ENCODE measurements at places on chromosomes 3 and 15.

GRCh38 chr3:78614486-78614885 lies 1153.3 kb downstream of the ROBO1 start:
- no peak for DNase-seq

GRCh38 chr3:26574766-26575165 lies 47.8 kb upstream of the LRRC3B start:
- no peak for DNase-seq

DNA sequence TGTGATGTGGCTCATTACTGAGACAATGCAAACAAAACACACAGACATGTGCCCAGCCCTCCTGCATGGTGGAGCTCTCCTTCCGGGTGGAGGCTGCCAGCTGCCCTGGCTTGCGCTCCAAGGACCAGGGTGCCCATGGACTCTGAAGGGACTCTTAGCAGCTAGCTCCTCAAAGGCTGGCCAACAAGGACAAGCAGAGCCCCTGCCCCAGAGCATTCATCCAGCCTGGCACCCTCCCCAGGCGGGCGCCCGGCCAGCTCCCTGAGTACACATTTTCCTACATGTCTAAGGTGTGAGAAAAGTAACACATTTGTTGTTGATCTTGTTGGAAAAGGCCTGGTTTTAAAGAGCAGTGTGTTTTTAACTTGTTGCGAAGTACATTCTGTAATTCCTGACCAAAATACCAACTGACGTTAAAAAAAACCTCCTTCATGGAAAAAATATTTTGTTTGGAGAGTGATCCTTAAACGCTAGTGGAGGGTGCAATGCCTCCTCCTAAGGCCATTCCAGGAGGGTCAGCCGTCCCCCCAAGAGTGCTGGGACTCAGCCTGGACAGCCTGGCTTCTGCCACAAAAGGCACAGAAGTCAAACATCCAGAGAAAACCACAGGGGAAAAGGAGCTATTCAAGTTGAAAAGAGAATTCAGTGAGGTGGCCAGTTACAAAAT lies 86.9 kb downstream of the KLF15 start:
- DNase-seq, result peak; percentile 83

- no peak for DNase-seq
Measured at GRCh38 chr15:50135031-50135551, 16.1 kb upstream of the ATP8B4 start.

- DNase-seq, result no peak
Measured at GRCh38 chr3:30311781-30312180, 294.6 kb upstream of the TGFBR2 start.

DNA sequence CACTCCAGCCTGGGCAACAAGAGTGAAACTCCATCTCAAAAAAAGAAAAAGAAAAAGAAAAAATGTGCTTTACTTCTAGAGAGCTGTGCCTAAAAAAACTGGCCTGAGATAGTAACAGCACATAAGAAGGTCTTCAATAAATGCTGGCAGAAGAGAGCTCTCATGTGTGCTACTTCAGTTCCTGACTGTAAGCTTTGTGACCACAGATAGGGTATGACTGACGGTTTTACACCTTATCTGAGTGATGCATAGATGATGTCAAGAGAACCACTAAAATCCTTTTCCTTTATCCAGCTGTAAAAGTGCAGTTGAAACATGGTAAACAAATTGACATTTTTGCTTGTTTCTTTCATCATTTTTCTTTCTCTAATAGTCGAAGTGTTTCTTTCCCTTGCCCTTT lies 127.9 kb downstream of the C3orf70 start:
- DNase-seq, result no peak

GRCh38 chr15:87470923-87471322 lies 785.6 kb downstream of the NTRK3 start:
- DNase-seq, result no peak

DNA sequence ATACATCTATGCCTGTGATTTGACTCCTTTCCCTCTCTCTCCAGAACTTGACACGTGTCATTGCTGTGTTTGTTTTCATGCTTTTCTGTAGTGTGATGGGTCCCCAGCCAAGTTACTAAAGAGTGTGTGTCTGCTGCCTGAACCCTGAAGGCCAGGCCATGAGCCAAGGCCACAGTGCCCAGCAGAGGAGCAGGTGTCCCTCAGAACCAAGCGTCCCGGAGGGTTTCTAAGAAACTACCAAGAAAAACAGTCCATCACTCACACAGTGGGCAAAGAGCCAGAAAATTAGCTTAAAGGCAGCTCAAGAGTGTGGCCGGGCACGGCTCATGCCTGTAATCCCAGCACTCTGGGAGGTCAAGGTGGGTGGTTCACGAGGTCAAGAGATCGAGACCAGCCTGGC lies 35.2 kb downstream of the FBXO45 start:
- DNase-seq, result peak; percentile 31

DNA sequence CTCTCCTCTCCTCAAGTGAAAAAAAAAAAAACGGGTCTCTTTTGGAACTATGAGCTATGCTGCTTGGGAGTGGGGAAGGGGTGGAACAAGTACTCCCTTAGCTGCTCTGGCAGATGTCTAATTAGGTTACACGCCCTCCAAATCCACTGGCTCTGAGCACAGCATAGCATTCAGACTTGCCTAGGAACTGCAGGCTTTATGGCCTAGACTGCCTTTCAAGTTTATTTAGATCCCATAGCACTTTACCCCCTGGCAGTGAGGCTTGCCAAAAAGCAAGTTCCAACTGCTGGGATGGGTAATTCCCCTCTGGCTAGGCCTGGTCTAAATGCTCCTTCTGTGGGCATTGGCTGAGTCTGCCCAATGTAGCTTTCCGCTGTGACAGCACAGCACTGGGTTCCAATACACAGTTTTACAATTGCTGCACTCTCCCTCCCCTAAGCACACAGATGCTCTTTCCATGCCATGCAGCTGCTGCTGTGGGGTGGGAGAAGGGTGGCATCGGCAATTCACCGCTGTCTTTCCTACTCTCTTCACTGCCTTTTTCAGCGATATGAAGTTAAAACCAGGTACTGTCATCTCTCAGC lies 152.8 kb downstream of the KCNAB1 start:
- DNase-seq, result no peak

DNA sequence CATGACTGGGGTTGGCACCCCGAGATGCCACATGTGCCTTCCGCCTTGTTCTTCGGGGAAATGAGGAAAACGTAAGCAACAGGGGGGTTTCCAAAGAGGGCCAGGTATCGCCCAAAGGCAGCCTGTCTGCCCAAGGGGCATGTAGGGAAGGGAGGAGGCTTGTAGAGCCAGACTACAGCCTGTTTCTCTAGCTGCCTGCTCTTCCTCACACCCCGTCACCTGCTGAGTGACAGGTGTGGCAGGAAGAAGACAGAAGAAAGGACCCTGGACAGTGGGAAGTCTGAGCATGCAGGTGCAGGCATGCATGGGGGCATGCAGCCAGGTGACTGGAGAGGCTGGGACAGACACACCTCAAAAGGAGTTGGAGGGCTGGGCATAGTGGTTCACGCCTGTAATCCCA lies 9.8 kb downstream of the PLA2G4E start:
- no peak for DNase-seq

- no peak for DNase-seq
Measured at GRCh38 chr3:15973414-15973813, 175.6 kb upstream of the ANKRD28 start.

DNA sequence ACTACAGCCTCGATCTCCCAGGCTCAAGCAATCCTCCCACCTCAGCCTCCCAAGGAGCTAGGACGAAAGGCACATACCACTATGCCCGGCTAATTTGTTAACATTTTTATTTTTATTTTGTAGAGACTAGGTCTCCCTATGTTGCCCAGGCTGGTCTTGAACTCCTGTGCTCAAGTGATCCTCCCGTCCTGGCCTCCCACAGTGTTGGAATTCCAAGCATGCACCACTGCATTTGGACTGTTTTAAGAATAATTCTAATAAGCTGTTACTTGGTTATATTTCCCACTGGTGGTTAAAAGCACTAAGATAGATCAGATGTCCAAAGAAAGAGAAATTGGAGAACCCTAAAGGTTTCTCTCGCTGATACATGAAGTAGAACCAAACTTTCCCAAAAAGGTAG lies 3.1 kb downstream of the AAGAB start:
- DNase-seq, result no peak

DNA sequence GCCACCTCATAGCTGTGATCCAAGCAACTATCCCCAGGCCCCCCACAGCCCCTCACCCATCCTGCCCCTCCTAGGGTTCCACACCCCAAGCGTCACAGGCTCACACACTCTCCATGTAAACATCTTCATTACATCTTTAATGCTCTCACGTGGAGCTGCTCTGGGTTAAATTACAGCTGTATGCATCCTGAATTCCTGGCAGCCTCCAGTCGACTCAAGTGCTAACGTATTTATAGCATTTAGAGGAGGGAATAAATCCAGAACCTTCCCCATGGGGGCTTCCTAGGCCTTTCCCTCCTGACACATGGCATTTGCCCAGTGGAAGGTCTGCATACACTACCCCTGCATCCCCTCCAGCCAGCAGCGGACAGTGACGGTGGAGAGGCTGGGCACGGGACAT lies 9.6 kb downstream of the C3orf18 start:
- DNase-seq, result no peak

DNA sequence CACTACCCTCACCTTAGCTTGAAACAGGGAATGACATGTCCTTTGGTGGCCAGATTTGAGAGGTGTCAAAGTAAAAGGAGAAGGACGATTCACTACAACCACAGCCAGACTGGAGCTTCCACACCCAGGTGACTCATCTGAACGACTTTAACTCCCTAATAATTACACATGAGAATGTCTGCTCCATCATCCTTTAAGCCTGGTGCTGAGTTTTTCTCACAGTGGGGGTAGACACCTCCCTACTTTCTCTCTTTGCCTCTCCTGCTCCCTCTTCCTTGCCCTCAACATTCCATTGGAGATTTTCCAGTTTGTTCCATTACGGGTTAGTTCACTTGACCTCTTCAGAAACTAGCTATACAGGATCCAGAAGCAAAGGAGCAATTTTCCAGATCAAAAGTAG lies 154.3 kb upstream of the BHLHE40 start:
- DNase-seq, result no peak

DNA sequence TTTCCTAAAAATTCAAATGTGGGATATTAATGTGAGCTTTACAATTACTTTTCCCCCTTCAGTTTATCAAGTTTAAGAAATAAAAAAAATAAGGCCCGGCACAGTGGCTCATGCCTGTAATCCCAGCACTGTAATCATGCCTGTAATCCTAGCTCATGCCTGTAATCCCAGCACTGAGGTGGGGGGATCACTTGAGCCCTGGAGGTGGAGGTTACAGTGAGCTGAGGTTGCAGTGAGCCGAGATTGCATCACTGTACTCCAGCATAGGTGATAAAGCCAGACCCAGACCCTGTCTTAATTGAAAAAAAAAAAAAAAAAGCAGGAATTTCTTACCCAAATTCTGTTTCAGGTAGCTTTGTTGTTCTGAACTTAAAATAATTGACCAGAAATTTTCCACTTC lies 17.9 kb downstream of the ATP6V1A start:
- no peak for DNase-seq

GRCh38 chr3:142849148-142849547 lies 39.7 kb downstream of the PCOLCE2 start:
- DNase-seq, result no peak

DNA sequence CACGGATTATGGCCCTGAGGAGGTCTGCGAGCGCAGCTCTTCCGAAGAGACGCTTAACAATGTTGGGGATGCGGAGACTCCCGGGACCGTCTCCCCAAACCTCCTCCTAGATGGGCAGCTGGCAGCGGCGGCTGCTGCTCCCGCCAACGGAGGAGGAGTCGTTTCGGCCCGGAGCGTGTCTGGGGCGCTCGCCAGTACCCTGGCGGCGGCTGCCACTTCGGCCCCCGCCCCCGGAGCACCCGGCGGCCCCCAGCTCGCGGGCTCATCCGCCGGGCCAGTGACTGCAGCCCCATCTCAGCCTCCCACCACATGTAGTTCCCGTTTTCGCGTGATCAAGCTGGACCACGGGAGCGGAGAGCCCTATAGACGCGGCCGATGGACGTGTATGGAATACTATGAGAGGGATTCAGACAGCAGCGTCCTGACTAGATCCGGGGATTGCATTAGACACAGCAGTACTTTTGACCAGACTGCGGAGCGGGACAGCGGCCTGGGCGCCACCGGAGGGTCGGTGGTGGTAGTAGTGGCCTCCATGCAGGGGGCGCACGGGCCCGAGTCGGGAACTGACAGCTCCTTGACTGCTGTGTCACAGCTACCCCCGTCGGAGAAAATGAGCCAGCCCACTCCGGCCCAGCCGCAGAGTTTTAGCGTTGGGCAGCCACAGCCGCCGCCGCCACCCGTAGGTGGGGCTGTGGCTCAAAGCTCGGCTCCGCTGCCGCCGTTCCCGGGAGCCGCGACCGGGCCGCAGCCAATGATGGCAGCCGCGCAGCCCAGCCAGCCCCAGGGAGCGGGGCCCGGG lies 1.6 kb downstream of the TSC22D2 start:
- peak; percentile 27 for DNase-seq

DNA sequence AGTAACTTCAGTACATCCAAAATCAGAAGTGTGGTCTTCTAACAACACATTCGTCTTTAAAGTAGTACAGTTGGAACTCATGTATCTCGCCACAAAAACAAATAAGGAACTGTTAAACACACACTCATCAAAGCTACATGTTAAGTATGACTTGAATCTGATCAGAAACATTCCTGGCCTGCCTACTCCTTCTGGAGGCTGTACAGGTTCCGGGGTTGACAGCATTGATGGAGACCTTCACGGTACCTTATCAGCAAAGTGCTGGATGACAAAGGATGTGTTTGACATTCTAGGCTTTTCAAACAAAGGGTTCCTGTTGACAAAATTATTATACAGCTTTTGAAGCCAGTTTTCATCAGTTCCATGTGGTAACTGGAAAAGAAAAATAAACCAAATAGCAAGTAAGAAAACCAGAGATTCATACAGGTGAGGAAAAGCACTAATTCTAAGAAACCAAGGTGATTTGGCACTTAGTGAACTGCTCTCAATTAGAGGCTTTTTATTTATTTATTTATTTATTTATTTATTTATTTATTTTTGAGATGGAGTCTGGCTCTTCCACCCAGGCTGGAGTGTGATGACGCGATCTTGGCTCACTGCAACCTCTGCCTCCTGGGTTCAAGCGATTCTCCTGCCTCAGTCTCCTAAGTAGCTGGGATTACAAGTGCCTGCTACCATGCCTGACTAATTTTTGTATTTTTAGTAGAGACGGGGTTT lies 44.3 kb downstream of the MYO5C start:
- no peak for DNase-seq

DNA sequence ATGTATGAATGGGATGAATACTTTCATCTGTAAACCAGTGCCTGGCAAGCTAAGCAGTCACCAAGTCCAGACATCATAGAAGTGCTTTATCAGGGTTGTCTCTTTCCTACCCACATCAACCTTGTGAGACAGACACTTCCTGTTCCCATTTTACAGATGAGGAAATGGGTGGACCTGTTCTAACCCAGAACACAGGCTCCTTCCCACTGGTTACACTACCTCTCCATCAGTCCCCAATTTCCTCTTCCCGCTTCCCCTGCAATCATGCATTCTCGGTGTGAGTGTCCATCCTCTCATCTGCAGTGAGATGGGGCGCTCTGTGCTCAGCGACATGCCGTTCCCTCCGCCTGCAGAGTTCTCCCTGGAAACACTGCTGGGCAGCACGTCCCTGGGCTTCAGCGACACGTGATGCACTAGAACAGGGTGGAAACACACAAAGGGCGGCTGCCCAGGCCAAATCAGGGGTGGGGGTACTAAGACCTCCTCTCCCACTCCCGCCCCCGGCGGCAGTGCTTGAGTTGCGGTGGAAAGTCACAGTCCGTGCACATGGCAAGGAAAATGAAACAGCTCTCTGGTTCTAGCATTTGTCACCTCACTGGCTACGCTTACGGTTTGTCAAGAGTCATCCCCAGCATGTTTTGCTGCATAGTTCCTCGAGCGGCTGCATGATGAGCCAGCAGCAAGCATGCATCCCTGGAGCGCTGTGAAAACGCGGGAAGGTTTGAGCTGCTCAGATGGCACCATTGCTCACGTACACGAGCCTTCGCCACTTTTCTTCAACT lies 201.1 kb downstream of the ADAMTS17 start:
- DNase-seq, result no peak

- peak; percentile 57 for DNase-seq
Measured at GRCh38 chr3:96863129-96863740, 48.8 kb downstream of the EPHA6 start.
